Effector CD8-positive, alpha-beta T cell (primary cell): ENCODE measurements at places on chromosomes 3 and 15.
A peak's percentile ranks its signal among the peaks of the same experiment; 100 is the strongest.

DNA sequence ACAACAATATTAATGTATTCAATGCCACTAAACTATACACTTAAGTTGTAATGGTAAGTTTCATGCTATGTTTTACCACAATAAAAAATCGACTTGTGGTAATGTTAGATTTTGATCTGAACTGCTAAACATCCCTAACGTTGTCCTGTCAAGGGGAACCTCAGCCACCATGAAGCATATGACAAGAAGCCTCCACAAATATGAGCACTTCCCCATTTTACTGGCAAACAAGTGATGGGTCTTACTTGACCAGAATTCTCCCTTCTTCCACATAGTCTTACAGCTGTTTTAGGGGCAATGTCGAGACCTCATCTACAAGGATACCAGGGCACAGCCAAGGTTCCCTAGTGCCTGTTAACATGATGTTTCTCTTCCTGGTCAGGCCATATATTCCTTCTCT lies 124.2 kb upstream of the ABI3BP start:
- DNase-seq = no peak

- DNase-seq = no peak
These were observed 78.5 kb upstream of the CHD2 start for GRCh38 chr15:92821491-92822116.

DNA sequence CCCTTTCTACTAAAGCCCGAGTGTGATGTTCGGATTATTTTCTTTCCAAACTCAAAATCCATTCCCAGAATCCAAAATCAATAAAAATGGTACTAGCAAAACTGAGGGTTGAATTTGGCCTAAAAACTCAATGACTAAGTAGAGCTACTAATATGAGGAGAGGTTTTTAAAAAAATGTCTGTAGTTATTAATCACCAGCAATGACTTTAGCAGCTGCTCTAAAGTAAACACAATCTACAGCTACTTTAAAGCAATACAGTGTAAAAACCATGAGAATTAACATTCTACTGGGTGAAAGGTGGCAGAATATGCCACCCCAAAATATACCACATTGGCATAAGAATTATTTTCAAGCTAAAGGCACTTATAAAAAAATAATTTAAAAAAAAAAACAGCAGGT lies 23.5 kb downstream of the FHIT start:
- DNase-seq = no peak

- no peak for DNase-seq
These were observed 1.2 kb upstream of the CLSTN2 start for GRCh38 chr3:139933766-139934165.

- no peak for DNase-seq
These were observed 11.4 kb upstream of the HTR3E start for GRCh38 chr3:184085389-184085852.

GRCh38 chr3:37862219-37862902 lies 681 bp downstream of the CTDSPL start:
- DNase-seq = peak; percentile 14

DNA sequence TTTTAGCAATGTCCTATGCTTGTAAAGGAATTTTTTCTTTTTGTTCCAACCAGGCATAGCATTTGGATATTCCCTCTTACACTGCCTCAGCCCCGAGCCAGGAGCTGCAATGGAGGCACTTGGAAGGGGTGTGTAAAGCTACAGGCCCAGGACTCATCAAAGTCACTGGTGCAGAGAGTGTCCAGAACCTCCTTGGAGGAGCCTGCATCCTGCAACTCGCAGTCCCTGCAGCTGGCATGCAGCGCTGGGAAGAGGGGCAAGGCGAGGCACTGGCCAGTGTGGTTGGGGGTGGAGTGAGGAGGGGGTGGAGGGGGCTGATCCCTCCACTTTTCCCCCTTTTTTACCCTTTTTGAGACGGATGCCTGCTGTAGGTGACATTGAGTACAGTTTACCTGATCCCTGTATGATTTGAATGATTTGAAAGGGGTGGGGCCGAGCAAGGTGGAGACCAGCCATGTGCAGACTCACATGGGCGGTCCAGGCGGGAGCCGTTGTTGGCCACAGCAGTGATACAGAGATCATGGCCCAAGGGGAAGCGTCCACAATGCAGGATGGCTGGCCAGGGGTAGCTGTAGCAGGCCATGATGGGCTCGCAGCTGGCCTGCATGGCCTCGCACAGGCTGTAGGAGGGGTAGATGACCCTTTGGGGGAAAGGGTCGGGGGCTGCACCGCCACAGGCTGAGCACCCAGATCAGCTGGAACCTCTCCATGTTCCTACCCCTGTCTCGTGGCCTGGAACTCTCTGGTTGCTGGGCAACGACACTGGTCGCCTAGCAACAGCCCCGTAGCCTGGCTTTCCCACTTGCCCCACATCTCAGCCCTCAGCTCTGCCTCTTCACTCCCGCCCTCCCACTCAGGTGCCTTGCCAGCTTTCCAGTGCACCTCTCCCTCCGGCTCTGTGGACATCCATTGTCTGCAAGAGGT lies 7.9 kb downstream of the P4HTM start:
- no peak for DNase-seq

GRCh38 chr3:139353920-139354556 lies 10.2 kb downstream of the MRPS22 start:
- no peak for DNase-seq

- no peak for DNase-seq
These were observed 63.3 kb downstream of the IL1RAP start for GRCh38 chr3:190577225-190577624.

DNA sequence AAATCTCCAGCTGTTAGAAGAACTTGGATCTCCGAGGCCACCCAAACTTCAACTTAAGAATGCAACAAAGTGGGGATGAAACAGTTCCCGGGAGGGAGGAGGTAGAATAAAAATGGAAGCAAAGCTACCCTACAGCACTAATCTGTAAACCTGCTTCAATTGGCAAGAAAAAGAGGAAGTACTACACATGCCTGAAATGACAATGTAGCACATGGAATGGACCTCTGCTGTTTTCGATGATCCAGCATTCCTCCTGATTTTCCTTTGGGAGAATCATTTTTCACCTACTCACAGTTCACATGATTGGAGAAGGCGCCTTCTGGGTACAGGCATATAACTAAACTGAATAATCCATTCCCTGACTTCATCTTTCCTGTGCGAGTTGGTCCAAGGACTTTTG lies 1081.5 kb downstream of the FHIT start:
- DNase-seq = no peak

GRCh38 chr15:98213346-98213979 lies 253.0 kb downstream of the ARRDC4 start:
- no peak for DNase-seq

- DNase-seq = no peak
These were observed 9.1 kb downstream of the CD80 start for GRCh38 chr3:119550192-119550910.

DNA sequence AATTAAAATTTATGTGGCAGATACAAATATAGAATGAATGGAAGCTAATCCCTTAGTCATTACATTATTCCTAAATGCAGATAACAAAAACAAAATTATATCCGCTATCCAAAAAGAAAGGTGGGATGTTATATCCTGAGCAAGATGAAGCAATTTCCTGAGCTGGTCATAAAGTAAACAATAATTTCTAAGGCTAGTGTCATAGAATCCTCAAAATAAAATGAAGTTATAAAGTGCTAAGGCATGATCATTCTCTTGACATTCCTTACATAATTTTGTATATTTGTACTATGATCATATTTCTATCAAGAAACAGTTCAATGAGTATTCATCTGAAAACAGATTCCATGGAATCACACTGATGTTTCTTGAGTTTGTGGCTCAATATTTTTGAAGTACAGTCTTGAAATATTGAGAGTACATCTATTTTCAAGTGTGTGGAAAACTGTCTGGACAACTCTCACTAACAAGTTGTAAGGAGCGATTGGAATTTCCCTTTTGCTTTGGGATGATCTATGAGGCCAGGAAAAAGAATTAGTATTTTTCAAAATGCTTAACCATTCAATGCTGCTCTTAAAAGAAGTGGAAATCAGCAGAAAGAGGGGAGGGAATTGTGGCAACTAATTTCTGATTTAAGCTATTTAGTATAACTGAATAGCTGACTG lies 92.4 kb downstream of the ABI3BP start:
- DNase-seq = no peak

- DNase-seq = no peak
These were observed 155.7 kb downstream of the DOCK3 start for GRCh38 chr3:50830451-50830850.

DNA sequence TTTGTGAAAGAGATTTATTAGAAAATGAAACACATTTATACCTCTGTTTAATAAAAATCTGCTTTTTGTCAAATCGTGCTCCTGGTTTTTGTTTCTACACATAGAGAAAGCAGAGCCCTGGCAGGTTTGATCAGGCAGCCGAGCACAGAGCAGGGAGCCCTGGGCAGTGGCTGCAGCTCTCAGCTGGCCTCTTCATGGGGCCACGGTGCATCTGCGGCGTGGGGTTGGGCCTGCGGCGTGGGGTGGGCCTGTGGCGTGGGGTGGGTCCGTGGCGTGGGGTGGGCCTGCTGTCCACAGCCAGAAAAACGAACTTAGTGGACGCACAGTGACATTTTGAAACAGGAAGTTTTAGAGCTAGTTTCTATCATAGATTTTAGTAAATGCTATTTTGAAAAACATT lies 10.6 kb downstream of the GOLGA6L2 start:
- no peak for DNase-seq

GRCh38 chr3:190455828-190456227 lies 6.1 kb upstream of the TMEM207 start:
- DNase-seq = no peak

DNA sequence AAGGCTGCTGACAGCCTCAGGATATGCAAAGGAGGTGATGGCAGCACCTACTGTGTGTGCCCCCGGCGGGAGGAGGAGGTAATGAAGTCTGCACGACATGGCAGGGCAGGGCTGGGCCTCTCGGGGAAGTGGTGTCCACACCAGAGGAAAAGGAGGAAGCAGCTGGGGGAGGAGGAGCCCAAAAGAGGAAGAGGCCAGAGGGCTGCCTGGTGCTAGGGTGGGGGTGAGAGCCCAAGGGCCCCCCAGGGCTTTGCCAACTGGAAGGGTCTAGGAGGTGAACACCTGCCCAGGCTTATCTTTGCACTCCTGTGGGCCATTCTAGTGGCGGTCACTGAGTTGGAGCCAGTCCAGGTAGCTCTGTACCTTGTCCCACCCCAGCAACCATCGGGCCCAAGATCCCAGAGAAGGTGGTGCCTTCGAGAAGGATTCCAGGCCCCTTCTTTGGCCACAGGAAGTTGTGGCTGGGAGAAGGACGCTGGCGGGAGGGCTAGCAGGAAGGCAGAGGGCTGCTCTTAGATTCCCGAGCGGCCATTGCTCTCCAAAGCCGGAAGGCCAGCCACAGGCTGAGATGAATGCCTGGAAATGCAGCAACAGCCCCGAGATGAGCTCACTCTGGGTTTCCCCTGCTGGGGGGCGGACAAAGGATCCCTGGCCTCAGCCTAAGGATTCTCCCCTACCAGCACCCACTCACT lies 7.0 kb downstream of the GNAI2 start:
- no peak for DNase-seq

DNA sequence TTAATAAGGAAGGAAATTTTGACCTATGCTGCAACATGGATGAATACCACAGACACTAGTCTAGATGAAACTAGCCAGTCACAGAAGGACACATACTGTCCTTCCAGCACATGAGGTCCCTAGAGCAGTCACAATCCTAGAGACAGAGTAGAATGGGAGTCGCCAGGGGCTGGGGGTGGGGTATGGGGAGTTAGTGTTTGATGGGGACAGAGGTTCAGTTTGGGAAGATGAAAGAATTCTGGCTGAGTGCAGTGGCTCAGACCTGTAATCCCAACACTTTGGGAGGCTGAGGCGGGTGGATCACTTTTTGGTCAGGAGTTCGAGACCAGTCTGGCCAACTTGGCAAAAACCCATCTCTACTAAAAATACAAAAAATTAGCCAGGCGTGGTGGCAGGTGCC lies 99.2 kb downstream of the TPRA1 start:
- no peak for DNase-seq

GRCh38 chr3:195582947-195583346 lies 793 bp downstream of the APOD start:
- DNase-seq = no peak

DNA sequence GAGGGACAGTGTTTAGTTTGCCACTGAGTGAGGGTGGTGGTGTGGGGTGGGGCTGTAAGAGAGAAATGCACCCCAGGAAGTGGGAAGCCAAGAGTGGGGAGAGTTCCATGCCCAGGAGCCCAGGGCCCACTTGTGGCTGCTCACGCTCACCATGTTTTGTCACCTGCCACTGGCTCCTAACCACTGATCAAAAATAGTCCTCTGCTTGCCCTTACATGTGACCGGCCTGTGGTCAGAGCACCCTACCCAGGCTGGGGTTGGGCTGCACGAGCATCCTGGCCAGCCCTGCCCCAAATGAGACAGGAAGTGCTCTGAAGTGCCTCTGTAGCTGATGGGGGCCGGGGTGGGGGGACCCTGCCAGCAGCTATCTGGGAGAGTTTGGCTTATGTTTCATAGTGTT lies 216.3 kb downstream of the RPLP1 start:
- no peak for DNase-seq

GRCh38 chr3:107705046-107705445 lies 182.3 kb downstream of the BBX start:
- DNase-seq = no peak

- no peak for DNase-seq
These were observed 171.5 kb upstream of the NANOGP8 start for GRCh38 chr15:35256551-35256950.

DNA sequence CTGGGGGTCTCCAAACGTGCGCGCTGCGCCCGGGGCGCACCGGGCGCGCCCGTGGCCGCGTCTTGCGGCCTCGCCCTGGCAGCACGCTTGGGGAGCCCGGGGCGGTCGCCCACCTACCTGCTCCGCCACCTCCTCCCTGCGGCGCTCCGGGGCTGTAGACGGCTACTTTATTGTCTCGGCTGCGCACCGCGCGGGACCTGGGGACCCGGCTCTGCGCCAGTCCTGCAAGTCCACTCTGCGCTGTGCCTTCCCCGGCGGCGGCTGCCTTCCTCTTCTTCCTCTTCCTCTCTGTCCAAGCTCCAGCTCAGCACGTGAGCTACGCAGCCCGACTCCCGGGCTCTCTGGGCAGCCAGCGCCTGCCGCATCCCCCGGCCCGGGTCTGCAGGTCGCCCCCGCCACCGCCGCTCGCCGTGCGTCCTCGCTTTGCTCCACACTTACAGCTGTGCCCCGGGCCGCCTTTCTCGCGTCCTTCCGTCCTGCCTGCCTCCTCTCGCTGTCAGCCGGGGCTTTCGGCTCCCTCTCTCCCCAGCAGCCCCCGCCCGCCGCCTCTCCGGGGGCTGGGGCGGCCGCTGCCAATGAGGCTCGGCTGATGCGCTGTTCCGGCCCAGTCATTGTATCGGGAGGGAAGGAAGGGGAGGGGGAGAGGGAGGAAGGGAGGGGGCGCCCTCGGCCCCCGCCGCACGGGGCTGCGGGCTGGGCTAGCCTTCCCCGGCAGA lies 156.4 kb upstream of the FRMD4B start:
- DNase-seq = no peak

DNA sequence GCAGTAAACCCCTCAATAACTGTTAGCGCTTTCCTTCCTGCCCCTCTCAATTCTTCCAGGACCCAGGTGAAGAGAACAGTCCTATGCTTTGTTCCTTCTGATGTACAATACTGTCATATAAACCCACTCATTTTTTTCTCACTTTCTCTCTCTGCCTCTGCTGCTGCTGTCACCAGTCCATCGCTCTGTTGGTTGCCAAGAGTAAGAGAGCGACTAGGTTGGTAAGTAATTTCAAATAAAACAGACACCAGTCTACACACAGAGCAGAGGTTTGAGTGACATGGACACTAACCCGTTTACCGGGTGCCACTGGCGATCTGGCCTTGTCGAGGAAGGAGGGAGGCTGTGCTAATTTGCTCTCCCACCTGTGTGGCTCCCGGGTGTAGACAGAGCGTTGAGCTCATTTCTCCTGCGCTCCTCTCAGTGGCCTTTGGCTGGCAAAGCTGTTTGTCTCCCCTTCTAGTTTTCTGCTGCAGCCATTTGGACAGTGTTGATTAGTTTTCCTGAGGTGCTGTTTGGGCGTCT lies 215.4 kb downstream of the THSD4 start:
- no peak for DNase-seq

GRCh38 chr3:183252973-183253527 lies at the start of gene B3GNT5:
Gene B3GNT5 (plus strand): TSS chr3:183253253. CDS start chr3:183269799, 16,546 bp downstream.
- no peak for DNase-seq
